ENCODE measurements at places on chromosomes 4 and X. TPM values are rescaled to one million over a fixed set of nuclear protein-coding genes. Genes with fewer than 3 reads are reported as not detected.

Gene OTC
- not detected for total RNA-seq

DNA sequence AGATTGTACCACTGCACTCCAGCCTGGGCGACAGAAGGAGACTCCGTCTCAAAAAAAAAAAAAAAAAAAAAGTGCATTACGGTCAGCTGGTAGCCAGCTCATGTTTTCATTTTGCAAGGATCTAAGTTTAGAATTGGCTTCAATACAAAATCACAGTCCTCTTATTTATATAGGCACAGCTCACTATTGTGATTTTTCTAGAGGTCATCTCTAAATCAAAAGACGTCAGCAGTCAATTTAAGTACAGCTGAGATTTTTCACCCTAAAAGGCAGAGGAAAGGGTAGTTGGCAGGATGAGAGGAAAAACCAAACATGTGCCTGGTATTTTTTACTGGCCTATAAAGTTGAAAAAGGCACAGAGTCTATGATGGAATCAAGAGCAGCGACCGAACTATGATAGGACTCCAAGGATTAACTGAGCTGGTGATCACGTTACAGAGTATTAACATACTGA lies 30.8 kb downstream of the ASB5 start:
- DNase-seq, result no peak

DNA sequence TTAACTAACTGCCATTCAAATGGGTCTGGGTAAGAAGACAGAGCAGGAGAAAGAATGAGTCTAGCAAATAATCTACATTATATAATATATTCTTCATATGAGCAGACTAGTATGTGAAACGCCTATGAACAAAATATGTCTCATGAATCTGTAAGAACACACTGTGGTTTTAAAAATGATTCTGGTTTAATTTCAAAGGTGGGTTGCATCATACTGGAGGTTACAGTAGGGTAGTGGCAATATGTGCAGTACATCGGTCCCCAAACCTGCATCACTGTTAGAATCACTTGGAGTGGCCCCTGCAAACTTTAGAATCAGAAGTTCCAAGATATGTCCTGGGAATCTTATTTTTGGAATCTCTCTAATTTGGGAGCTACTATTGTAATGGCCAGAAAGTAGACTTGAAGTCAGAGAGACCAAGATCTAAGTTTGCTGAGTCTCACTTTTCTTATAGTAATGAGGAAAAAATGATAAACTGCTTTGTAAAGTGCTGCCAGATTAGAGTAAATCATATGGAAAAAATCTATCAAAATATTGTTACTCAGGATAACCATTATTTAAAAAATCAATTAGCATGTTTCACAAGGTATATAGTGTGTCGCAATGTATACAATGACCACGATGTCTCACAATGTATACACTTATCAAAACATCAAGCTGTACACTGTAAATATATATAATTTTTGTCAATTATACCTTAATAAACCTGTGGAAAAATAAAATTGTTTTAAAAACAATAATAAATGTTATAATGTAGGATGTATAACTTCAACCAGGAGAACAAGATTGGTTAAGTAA lies 37.9 kb upstream of the ARSJ start:
- no peak for DNase-seq

DNA sequence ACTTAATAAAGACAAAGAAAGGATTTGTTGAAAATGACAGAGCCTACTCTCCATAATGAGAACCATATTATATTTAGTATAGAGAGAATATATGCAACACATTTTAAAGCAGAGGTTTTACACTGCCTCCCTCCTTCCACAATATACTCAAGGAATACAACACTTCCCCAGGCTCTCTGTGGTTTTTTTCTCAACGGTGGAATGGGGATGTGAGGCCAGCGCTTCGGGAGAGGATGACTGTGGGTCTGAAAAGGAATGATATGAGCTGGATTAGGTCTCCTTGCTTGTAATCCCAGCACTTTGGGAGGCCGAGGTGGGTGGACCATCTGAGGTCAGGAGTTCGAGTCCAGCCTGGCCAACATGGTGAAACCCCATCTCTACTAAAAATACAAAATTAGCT lies 348.7 kb upstream of the KLF3 start:
- no peak for DNase-seq

DNA sequence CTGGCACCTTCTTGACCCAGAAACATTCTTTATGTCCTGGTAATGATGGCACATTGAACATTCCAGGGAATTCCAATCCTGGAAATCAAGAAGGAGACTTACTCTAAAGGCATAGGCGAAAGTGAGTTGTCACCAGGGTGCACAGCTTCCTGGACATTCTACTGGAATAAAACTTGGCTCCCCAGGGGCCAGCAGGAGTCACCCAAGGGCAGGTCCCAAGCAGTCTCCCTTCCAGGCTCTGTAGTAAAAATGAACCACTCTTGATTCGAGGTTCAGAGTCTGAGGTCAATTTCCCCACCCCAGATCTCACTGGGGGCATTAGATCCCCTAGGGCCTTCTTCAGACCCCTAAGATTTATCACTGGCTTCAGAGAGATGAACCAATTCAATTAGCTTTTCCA lies 338.7 kb upstream of the GATB start:
- DNase-seq, result no peak

- no peak for DNase-seq
Measured at GRCh38 chr4:76214177-76214675, 602 bp upstream of the SCARB2 start.

Data from activated CD4-positive, alpha-beta memory T cell treated with anti-CD3 and anti-CD28 coated beads, Interleukin-2, amount 10 ng/mL, durations not matched to agents 7 days and 5 days (primary cell).